ENCODE measurements at places on chromosomes 2 and 18. TPM values are rescaled to one million over a fixed set of nuclear protein-coding genes. Genes with fewer than 3 reads are reported as not detected.

NT5C1B gene
- total RNA-seq = not detected

ZNF892 gene
- 9.1 TPM for total RNA-seq

RAMP1 gene
- 0.85 TPM for total RNA-seq

SP140L gene
- total RNA-seq = 20.2 TPM

MSH6 gene
- total RNA-seq = 41.9 TPM

CENPO gene
- total RNA-seq = 8.6 TPM

MDH1B gene
- total RNA-seq = 1.8 TPM

GPR45 gene
- not detected for total RNA-seq

PDE11A gene
- under 0.01 TPM for total RNA-seq

PELI1 gene
- 5.8 TPM for total RNA-seq

REEP1 gene
- not detected for total RNA-seq

IL36RN gene
- total RNA-seq = not detected

VWC2L gene
- total RNA-seq = not detected

IL18R1 gene
- total RNA-seq = 1.3 TPM

RPL31 gene
- total RNA-seq = 423 TPM

DGKD gene
- total RNA-seq = 10.1 TPM

CMPK2 gene
- 6.0 TPM for total RNA-seq

CLEC4F gene
- not detected for total RNA-seq

CNDP1 gene
- not detected for total RNA-seq

STEAP3 gene
- total RNA-seq = 60.0 TPM

DTNA gene
- 8.7 TPM for total RNA-seq

ZFP36L2 gene
- 32.3 TPM for total RNA-seq

RAPGEF4 gene
- total RNA-seq = 0.61 TPM

NT5DC4 gene
- total RNA-seq = not detected

DHRS9 gene
- total RNA-seq = not detected

TLX2 gene
- total RNA-seq = not detected

MYO1B gene
- 274 TPM for total RNA-seq

RASGRP3 gene
- total RNA-seq = 26.9 TPM

CREG2 gene
- total RNA-seq = under 0.01 TPM

MGAT4A gene
- total RNA-seq = 0.24 TPM
